ENCODE measurements at places on chromosomes 3 and 15.

DNA sequence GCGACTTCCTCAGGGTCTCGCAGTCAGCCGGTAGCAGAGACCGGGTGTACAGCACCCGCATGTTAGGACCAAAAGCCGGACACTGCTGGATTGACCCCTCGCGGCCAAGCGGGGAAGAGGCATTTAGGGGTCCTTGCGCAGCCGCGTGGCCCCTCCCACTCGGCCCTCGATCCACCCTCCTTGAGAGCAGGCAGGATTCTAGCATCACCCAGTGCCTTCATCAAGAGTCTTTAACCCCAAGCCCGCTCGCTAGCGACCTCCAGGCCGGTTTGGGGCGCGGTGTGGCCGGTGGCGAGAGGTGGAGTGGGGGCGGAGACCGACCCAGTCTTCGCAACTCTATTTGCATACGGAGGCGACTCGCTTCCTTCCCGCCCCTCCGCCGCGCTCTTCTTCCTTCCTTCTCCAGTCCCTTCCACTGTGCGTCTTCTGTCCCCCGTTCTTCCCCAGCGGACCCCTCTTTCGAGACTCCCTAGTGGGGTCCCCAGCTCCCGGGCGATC is at the start of gene ST6GAL1:
Gene ST6GAL1 (plus strand): TSS at position 384 of the 498 bp plus-strand sequence. CDS start 112,178 bp downstream, outside the sequence.
- no peak for DNase-seq

DNA sequence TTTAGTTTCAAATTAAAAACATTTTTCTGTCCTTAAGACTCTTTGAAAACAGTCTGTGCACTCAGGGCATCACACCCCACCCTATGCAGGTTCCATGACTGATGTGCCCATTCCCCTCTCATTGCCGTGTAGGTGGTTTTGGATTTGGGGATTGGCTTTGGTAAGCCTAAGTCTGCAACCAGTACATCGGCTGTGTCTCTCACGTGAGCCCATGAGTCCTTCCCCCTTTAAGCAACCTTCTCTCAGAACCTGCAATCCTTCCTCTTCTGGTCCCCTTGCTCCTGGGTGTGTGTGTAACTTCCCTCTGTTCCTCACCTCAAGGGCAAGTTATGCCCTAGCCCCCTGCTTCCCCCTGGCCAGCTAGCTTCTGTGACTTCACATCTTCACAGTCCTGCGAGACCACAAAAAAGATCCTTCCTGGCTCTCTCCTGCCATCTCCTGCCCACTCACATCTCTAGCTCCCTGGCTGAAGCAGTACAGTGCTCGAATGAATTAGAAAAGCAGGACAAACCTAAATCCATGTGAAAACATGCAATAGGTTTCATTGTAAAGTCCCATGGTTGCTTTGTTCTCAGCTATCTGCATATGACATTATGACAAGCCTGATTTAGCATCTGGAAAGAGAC is 126.7 kb downstream of the UACA start:
- DNase-seq = no peak

DNA sequence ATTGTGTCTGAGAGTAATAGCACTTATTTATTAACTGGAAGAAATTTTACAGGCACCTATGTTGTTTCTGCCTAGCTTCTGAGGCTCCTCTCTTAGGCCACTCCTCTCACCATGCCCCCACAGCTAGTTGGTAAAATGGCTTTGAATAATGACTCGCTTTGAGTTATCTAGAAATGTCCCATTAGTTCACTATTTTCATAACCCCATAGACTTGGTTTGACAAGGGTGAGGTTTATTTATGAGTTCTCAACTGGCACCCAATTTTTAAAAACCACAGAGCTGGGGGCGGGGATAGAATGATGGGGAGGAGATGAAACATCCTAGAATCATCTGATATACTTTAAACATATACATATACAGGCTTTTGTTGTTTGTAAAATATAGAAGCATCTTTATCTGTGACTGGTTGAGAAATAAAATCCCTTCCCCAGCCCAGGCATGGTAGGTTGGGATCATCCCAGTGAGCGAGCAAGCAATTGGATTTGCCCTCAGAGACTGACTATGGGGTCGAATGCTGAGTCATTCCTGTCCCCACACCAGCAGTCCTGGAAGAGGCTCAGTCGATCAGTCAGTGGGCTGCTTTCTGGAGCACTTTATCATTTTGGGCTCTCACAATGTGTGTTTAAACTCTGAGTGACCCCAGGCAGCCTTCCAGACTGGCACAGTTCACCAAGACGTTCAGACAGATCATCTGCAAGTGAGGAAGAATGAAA is 60.2 kb upstream of the TSEN2 start:
- DNase-seq = no peak

GRCh38 chr15:90810354-90810753 is 58.0 kb upstream of the FURIN start:
- DNase-seq = no peak

DNA sequence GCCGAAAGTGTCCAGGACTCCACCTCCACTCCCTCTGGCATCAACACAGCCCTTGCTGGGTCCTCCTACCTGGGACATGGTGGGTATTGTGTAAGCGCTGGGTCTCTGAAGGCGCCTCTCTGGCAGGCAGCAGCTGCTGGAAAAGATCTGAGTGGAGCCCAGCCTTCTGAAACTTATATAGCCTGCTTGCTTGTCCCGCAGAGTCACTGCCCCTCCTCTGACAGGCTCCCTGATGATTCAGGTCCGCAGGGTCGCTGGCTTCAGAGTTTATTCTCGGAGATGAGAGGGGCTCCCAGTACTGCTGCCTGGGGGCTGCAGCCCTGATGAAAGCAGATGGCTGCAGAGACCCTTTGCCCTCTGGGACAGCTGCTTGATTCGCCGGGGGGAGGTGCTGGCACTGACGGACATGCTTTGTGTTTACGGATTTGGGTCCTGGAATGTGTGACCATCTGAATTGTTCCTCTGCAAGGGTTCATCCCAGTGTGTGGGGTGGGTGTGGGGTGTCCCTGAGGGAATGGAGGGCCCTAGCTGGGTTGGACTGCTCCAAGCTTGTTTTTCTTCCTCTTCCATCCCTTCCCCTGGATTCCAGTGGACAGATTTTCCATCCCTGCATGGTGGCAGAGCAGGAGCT is at the start of gene MUSTN1:
Gene MUSTN1 (minus strand): TSS at position 149 of the 631 bp plus-strand sequence. CDS start 71 bp downstream, at position 78.
- DNase-seq = no peak

DNA sequence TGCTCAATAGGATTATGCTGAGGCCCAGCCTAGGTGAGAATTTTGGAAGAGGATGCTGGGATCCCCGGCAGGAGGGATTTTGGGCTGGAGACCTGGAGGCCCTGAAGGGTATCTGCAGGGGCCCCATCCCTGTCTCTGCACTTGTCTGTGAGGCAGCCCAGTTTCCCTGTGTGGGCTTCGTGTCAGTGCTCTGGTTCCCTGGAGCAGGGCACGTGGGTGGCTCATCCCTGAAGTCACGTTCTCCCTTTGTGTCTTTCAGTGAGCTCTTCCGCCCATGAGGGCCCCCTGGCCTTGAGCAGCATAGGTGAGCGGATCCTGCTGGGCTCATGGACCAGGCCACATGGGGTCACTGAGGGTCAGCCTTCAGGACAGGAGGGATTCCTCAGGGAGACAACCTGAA is 217.9 kb downstream of the SNRPN start:
- no peak for DNase-seq
